CD4-positive, alpha-beta T cell treated with Interleukin-1 beta for 1 hour (primary cell): ENCODE measurements at places on chromosomes 2 and 18.

GRCh38 chr2:110804915-110805314 is 72.5 kb downstream of the ACOXL start:
- peak; percentile 58 for DNase-seq

DNA sequence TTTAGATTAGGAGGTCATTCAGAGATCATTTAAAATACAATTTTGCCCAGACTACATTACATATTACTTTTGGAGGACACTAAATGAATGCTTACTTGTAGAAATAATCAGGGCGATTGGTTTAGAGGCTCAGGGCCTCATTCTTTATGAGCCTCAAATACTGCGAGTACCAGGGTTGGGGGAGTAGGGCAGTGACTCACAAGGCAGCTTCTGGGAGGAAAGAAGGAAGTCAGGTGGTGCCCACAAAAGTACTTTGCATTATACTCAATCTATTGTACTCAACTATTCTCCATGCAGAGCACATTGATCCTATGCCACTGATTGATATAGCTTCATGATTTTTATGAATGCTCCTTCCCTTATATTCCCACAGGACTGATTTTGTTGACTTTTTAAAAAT is 166.9 kb downstream of the SOCS6 start:
- no peak for DNase-seq

GRCh38 chr2:100971221-100971620 is 30.9 kb upstream of the RPL31 start:
- DNase-seq, result no peak

- no peak for DNase-seq
These were observed 724 bp downstream of the FTCDNL1 start for GRCh38 chr2:199850218-199850717.

DNA sequence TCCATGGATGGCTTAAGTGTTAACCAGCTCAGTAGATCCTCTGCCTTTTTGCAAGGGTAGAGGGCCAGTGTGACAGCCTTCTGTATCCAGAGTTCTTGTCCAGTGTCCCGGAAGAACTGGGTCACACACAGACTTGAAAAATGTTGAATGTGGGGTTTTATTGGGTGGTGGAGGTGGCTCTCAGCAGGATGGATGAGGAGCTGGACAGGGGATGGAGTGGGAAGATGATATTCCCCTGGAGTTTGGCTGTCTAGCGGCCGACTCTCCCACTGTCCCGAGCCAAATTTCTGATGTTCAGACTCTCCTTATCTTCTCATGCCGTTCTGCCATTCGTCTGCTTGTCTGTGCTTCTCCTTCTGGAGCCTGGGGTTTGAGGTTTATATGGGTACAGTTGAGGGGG is 72.6 kb downstream of the MYO3B start:
- no peak for DNase-seq

DNA sequence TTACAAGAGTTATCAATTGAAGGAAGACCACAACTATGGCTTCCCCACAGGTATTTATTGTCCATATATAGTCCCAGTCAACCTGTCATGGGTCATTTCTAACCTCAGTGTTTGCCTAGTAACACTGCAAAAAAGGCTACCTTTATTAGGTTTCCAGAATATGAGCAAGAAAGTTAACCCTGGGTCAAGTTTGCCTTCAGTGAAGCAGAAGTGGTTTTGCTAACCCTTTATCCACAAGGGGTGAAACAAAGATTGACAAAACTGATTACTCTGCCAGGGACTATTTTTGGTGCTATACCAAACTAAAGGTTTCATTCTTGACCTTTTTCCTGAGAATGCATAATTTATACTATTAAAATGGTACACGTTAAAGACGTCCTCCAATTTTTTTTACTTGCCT is 28.8 kb downstream of the SP100 start:
- no peak for DNase-seq

GRCh38 chr2:198283146-198283545 is 478.8 kb downstream of the PLCL1 start:
- DNase-seq, result no peak

DNA sequence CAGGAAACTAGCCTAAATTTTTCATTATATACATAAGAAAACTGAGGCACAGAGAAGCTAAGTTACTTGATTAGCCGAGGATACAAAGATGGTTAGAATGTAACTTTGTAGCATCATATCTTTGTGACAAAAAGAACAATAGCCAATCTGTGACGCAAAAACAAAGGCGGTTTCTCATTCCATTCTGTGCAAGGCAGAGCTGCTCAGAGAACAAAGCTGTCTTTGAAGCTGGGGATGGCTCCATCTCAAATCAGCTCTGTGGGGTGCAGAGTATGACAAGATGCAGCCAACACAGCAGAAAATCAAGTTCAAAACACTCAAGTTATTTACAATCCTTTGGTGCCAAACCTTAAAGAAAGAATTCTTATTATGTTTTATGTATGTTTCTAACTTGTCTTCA is 81.9 kb upstream of the VWC2L start:
- DNase-seq, result no peak

DNA sequence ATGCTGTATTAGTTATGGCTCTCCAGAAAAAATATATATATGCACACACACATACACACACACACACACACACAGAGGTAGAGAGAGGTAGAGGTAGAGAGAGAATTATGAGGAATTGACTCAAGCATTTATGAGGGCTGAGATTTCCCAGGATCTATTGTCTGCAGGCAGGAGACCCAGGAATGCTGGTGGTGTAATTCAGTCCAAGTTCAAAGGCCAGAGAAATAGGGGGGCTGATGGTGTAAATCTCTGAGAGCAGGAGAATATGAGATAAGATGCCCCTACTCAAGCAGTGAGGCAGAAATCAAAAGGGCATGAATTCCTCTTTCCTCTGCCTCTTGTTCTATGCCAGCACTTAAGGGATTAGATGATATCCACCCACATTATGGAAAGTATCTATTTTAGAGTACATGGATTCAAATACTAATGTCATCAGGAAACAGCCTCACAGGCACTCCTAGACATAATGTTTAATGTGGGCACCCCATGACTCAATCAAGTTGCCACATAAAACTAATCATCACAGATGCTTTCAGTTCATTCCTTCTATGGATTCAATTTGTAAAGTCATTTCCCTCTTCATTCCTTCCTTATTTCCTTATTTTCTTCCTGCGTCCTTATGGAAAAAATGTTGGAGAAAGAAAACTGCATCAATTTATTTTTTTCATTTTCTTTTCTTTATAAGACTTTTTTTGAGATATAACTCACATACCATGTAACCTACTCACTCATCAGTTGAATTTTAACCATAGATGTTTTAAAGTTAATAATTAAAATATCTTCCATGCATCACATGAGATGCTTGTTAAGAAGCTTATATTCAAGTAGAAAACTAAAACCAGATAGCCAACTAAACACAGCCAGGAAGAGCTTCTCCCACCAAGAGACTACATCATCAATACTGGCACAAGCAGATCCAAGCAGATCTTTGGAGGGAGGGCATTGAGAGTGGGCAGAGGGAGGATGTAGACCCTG is 406.2 kb downstream of the MBD2 start:
- no peak for DNase-seq

DNA sequence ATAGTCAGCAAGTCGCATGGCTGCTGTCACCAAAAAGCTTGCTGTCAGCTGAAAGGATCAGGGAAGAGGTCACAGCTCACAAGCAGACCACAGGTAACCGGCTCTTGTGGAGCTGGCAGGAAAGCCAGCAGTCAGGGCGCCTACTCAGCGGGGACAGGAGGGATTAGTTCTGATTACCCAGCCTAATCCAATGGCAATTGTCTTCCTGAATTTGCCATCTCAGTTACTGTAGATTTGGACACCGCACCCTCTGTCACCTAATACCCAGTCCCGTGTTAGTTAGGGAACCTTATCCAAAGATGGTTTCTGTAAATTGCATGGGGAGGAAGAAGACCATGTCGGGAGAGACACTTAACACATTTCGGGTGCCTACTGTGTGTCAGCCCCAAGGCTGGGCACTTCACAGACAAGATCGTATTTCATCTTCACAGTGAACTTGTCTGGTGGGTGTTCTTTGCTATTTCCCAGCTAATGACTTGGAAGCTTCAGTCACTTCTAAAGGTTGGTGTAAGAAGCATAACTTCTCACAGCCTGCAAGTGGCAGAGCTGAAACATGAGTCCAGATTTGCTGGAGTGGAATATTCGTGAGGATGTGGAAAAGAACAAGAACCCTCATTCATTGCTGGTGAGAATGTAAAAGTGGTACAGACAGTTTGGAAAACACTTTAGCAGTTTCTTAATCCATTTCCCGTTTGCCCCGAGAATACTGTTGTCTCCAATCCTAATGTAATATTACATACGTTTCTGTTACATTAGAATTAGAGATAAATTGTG is 9.9 kb downstream of the ALPK2 start:
- no peak for DNase-seq

DNA sequence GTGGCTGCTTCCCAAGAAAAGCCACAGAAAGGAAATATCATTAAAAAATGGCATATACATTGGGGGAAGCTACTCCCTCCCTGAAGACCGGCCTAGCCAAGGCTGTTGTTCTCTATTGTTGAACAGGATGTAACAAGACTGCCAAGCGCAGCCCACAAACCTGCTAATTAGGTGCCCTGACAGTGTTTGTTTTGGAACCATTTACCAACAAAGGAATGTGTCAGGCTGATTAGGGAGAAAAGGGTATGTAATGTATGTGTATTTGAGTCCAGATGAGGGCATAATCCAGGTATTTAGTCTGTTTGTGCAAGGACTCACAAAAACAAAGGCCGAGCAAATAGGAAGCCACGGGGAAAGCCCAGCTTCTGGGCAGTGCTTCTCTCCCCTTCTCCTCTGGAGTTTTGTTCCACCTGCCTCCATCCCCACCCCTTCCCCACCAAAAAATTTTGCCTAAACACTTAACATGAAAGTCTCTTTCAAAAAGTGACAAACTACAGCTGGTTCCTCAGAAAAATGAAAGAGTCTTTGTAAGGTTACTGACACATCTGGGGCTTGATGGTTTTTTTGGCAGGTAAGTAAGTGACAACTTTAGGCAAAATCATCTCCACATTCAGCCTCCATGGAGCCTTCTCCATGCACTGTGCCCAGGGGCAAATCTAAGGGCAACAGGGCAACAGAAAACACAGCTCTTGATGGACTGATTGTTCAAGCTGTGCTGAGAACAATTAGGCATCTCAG is 78.3 kb upstream of the FZD5 start:
- no peak for DNase-seq

DNA sequence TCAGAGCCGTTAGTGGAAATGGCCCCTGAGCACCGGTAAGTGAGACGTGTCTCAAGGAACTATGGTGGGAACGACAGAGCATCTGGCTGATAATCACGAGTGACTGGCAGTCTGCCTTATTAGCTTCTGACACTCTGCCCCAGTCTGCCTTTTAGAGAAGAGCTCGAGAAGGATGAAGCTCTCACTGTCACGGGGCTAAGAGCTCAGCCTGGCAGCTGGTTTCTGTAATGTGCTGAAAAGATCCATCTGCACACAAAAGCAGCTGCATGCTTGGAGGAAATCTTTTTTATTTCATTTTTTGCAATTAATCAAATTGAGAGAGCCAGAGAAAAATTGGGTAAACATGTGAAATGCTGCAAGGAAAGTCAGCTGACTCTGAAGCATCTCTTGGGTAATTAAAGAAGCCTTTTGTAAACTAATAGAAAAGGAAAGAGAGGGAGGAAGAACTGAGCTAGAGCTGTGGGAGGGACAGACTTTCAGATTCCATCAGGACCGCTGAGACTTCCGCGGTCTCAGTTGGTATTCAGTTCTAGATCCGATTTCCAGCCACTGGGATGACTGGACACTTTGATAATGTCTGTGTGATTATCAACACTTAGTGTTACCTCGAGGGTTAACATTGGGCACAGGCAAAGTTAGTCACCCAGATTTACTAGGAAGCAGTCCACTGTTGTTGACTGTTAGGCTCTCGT is 24.4 kb downstream of the MBP start:
- DNase-seq, result no peak

GRCh38 chr18:73352546-73352945 is 484.8 kb upstream of the NETO1 start:
- DNase-seq, result no peak

- no peak for DNase-seq
These were observed 106.9 kb downstream of the SP3 start for GRCh38 chr2:173858291-173858731.

DNA sequence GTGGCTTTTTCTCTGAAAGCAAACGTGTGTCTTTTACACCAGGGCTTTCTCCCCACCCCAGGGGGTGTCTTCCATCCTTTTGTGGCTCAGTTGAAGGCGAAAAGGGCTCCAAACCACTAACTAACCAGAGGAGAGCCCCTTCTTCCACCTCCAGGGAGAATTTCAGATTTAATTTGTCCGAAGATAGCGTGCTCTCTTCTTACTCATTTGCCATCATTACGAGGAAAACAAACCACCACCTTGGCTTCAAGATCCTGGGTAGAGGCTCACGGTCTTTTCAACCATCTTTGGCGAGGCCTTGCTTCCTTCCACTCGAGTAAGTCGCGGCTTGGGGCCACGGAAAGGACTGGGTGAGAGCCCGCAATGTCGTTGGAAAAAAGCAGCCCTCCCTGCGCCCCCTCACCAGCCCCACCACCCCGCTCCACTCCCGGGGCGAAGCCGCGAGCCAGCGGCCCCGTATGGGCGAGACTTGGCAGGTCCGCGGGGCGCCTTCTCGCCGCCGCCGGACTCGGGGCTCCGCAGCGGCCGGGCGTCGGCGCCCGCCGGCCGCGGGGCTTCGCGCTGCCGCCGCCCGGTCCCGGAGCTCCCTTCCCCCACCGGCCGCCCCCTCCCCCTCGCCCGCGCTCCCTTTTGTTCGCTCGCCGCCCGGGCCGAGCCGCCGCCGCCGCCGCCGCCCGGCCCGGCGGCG is 1.7 kb upstream of the ZNF532 start:
- peak; percentile 30 for DNase-seq

DNA sequence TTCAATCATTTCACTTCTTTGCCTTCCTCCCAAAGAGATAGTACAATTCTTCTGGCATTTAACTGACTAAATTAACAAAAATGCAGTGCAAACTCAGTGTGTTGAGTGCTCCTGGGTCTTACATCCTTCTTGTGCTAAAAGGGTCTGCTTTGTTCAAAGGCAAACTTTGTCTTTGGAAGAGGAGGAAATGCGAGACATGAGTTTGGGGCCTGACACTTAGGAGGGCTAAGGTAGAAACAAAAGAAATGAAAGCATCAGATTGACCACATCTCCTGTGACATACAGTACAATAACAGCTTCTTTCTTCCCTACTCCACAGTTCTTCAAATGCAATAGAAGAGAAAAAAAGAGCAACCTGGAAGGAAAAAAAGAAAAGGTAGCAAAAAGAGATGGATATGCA is 161.7 kb downstream of the CNTNAP5 start:
- DNase-seq, result no peak

GRCh38 chr2:168156661-168157060 is 90.7 kb downstream of the STK39 start:
- no peak for DNase-seq

GRCh38 chr2:205692104-205692503 is 9.8 kb downstream of the NRP2 start:
- no peak for DNase-seq
